ENCODE measurements at places on chromosomes 6 and 20. TPM values are rescaled to one million over a fixed set of nuclear protein-coding genes. Genes with fewer than 3 reads are reported as not detected.

The SOBP gene
- 1.6 TPM for total RNA-seq

The SFTA2 gene
- total RNA-seq = 1.9 TPM

The SPEF1 gene
- total RNA-seq = 0.55 TPM

The AKAP12 gene
- total RNA-seq = 10.4 TPM

The CLVS2 gene
- total RNA-seq = not detected

The CBLN4 gene
- 1.9 TPM for total RNA-seq

The ADAT2 gene
- total RNA-seq = 3.3 TPM

The DZANK1 gene
- 0.93 TPM for total RNA-seq

The IP6K3 gene
- total RNA-seq = 0.24 TPM

The CRISP3 gene
- total RNA-seq = 0.47 TPM

The MEI4 gene
- total RNA-seq = 1.4 TPM

The KCNQ5 gene
- 0.32 TPM for total RNA-seq

The FKBP1C gene
- not detected for total RNA-seq

The KIF25 gene
- total RNA-seq = 0.28 TPM

The BMP7 gene
- total RNA-seq = 0.12 TPM

The FAXC gene
- 1.9 TPM for total RNA-seq

The ARHGAP18 gene
- 22.9 TPM for total RNA-seq

The ULBP2 gene
- 0.34 TPM for total RNA-seq

The ROMO1 gene
- 64.7 TPM for total RNA-seq

The TAF4 gene
- 7.1 TPM for total RNA-seq

The PTK7 gene
- total RNA-seq = 9.8 TPM

The RIMS1 gene
- total RNA-seq = 3.4 TPM
